ENCODE measurements at places on chromosomes 4 and X.

DNA sequence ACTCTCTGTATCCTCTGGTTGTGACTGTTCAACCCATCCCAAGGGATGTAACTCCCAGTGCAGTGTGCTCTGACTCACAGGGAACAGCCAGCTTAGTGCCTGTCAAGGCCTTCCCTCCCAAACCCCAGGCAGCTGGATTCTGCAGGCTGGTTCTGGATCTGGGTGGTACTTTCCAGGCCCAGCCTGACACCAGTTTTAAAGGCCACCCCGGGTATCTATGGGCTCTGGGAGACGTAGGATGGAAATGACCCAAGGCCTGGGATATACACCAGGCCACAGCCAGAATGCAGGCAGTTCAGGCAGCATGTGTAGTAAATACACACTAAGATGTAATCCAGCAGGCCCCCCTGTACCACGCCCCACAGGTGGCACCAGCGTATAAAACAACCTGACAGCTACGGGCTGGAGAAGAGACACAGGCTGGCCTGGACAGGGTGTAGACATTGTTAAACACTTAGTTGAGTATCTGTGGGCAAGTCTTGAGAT lies 64.2 kb downstream of the SPINK2 start:
- no peak for DNase-seq

DNA sequence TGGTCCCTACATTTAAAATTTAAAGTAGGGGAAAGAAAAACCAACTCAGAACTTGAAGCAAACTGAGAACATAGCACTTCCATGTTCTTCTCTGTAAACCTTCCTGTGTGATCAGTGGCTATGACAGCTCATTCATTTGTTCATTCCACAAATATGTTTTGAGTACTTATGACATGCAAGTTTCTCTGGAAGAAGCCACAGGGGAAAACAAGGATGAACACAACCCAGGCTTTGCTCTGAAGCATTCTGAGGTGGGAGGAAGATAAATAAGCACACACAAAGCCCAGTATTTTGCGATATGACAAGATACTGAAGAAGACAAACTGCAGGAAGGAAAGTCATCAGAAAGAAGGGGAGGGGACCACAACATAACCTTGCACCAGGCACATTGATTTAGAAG lies 96.4 kb downstream of the CHIC2 start:
- DNase-seq, result no peak

GRCh38 chrX:110420771-110421499 lies 62.3 kb downstream of the RTL9 start:
- DNase-seq, result no peak

- no peak for DNase-seq
These were observed 1263.6 kb upstream of the ADGRL3 start for GRCh38 chr4:59936566-59936965.

- DNase-seq, result no peak
These were observed 13.1 kb downstream of the PDGFC start for GRCh38 chr4:156958276-156959074.

DNA sequence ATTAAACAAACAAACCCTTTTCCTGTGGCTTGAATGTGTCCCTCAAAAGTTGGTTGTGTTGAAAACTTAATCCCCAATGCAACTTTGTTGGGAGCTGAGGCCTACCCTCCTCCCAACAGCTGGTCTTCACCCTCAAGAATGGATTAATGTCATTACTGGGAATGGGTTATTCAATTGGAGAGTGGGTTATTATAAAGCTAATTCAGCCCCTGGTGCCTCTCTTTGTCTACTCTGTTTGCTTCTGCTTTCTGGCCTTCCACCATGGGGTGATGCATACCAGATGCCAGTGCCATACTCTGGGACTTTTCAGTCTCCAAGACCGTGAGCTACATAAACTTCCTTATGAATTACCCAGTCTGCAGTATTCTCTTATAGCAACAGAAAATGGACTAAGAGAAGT lies 706.5 kb downstream of the CCSER1 start:
- no peak for DNase-seq

- no peak for DNase-seq
These were observed 85.4 kb downstream of the WFS1 start for GRCh38 chr4:6355052-6355451.

DNA sequence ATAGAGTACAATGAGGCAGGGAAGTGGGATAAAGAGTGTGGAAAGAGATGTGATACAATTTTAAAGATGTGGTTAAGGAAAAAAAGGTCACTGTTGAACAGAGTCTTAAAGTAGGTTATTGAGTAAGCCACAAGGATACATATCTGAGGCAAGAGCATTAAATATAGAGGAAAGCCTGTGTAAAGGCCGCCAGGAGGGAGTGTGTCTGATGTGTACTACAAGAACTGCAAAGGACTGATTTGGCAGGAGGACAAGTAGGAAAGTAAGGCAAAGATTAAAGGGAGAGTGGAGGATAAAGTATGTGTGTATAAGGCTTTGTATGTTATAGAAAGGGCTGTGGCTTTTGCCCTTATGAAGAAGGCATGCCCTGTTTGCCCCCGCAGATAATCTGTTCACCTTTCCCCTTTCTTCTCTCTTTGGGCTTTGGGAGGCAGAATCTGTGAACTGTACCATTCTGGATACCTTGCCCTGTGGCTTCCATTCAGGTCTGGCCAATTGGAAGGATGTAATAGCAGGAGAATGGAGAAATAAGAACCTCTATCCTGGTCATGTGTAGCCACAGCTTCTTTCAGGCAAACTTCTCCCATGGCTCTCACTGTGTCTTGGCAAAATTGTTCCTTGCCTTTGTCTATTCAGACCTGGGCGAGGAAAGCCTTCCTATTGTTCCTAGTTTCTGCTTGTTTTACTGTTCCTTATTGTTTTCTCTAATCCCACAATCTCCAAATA lies 68.9 kb upstream of the FAM47B start:
- DNase-seq, result no peak

DNA sequence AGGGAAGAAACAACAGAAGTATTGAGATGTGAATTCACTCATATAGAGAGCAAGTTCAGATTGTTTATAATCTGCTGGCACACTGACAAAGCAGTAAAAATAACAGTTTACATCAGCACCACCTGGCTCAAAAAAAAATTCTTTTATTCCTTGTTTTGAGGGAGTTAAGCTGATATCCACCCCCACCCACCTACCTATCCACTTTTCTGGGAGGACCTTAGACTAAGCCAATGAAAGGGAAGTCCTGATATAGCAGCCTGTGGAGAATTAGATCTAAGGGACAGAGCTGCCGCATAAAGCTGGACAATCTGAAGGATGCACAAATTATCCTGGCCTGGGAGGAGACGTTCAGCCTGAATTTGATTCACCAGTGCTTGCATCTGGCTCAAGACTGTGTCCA lies 264.5 kb downstream of the RCHY1 start:
- no peak for DNase-seq

GRCh38 chr4:145843639-145844038 lies 95.0 kb downstream of the ZNF827 start:
- DNase-seq, result no peak

DNA sequence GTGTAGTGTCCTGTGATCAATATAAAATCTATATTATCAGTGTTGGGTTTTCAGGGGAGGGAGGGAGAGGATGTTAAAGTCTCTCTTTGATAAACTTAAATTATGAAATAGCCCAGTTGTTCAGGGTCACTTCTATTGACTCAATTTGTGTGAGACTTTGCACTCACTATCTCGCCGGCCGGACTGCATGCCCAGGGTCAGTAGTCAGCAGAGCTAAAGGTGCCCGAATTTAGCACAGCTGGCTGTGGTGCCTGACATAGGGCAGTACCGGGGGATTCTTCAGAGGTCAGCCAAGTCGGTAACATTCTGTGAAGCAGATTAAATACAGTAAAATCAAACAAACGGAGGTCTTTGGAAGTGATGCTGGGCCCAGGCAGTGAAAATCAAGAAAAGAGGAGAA lies 19.2 kb downstream of the GABRQ start:
- DNase-seq, result no peak

GRCh38 chr4:177986236-177986635 lies 544.0 kb upstream of the AGA start:
- no peak for DNase-seq

GRCh38 chrX:585115-585808 lies 45.3 kb upstream of the SHOX start:
- DNase-seq, result no peak

DNA sequence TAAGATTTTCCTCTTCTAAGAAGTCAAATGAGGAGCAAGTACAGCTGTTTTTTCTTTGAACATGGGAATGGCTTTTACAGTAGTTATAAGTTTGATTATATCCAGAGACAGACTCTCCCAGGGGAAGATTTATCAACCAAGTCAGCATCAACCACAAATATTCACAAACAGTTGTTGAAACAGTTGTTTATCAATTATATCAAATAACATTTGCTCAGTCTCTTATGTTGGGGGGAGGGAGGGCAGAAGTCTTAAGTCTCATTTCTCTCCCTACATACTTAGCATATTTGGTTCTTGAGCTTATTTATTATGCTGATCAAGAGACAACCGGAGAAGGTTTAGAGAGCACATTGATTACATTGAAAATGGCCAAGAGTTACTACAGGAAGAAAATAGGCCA lies 110.1 kb downstream of the FBXO8 start:
- DNase-seq, result no peak

GRCh38 chrX:44400588-44400987 lies 57.1 kb upstream of the EFHC2 start:
- peak; percentile 20 for DNase-seq

- DNase-seq, result no peak
These were observed 9.1 kb upstream of the PHOX2B start for GRCh38 chr4:41757521-41758156.

DNA sequence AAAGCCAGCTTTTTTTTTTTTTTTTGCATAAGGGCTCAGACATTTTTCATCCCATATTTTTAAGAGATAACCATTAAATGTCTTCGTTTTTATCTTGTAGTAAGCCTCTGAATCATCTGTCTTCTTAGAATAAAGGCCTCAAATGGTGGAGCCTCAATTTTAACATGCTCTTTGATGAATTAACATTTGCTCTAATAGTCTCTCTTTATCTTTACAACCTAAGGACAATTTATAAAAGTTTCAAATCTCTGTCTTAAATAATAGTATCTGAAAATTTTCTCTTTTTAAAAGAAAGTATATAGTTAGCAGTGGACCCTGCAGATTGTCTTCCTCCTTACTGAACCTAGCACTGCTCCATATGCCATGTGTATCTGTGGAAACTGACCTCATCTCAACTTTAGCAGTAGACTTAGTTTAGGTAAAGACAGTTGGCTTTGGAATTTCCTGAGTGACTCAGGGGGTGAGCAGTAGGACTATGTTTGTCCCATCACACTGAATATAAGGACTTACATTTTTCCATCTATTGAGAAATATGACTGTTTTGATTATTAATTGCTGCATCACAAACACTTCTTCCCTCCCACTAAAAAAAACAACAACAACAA lies 1658.0 kb downstream of the STIM2 start:
- no peak for DNase-seq

- DNase-seq, result no peak
These were observed 250.5 kb upstream of the PRKX start for GRCh38 chrX:3963980-3964379.

GRCh38 chr4:154310578-154310977 lies 181.0 kb downstream of the DCHS2 start:
- no peak for DNase-seq

- no peak for DNase-seq
These were observed 227.0 kb downstream of the NR3C2 start for GRCh38 chr4:148215202-148215601.

DNA sequence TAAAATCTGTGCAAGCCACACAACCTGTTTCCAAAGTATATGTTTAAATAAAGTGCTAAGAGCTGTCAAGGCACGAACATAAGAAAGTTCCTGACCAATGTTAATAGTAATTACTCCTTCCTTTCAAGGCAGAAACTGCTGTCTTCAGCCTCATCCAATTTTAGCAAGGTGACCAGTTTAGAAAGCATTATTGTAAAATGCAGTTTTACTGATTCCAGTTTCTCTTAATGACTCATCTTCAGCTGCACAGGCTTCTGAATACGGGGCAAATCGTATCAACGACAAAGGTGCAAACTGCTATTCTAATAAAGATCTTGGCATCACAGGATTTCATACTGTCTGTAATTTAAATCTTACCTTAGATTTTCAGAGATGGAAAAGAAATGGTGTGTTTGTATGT lies 87.5 kb downstream of the PPP3CA start:
- no peak for DNase-seq

- DNase-seq, result no peak
These were observed 125.0 kb downstream of the AKAP4 start for GRCh38 chrX:50075630-50076339.

DNA sequence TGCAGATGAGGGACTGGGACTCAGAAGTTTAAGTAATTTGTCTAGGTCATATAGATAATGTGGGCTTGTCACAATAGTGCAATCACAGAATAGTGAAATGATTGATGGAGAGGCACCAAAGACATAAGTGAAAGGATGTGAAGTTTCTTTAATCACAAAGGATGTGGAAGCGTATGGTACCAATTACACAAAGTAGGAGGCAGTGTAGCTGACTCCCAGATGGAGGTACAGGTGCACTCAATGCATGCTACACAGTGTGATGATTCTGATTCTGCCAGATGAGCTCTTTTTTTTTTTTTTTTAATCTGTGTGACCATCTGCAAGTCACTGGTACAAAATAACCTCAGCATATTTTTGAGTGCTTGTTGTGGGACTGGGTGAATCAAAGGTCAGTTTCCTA lies 411.3 kb downstream of the SPRY1 start:
- DNase-seq, result no peak

DNA sequence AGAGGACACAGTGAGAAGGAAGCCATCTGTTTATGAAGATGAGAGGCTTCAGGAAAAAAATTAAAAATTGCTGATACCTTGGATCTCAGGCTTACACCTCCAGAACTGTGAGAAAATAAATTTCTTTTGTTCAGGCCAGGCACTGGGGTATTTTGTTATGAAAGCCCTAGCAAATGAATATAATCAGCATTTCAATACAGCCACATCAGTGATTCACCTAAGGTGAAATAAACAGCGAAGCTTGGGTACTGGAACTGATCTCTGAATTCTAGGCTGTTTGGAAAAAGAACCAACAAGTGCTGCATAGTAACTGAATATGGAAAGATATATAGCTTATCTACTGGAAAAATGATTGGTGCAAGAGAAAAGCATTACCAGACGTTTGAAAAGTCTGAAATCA lies 88.5 kb downstream of the PDS5A start:
- DNase-seq, result no peak

- no peak for DNase-seq
These were observed 295.2 kb upstream of the AGA start for GRCh38 chr4:177737387-177737940.

GRCh38 chrX:140933874-140934655 lies 68.3 kb upstream of the SPANXB1 start:
- no peak for DNase-seq

Data from SW 1271 (cell line).